ENCODE measurements at places on chromosomes 16 and 17.

- no peak for DNase-seq
Measured at GRCh38 chr17:63698886-63699637, 863 bp downstream of the LIMD2 start.

DNA sequence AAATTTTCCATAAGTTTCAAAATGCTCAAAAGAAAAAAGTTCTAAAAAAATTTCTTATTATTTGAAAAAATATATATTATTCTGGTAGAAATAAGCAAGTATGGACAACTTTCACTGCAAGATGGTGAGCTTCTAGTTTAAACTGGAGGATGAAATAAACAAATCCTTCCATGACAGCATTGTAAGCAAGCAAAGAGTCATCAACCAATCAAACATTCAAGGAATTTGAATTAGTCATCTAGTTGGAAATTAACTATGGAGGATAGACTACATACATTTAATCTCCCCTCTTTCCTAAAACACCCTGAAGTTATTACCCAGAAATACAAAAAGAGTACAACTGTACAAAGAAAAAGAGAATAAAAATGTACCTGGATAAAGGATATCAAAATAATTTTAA lies 51.0 kb upstream of the IRX5 start:
- DNase-seq: no peak

DNA sequence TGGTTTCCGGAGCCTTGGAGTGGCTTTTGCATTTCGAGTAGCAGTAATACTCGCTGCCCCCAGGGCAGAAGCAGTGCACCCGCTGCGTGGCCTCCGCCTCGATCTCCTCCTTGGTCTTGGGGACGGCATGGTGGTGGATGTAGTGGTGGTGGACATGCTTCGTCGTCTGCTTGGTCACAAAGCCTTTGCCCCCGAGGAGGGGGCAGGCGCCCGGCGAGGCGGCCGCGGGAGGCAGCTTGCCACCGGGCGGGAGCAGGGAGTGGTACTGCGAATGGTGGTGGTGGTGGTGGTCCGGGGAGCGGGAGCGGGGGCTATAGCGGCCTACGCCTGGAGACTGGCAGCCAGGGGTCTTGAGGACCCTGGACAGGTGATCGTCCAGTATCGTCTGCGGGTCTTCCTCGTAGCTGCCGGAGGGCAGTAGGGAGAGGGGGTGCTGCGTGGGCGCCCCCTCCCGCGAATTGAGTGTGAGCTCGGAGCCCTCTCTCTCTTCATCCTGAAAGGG lies 24.1 kb downstream of the AXIN2 start:
- DNase-seq: no peak

DNA sequence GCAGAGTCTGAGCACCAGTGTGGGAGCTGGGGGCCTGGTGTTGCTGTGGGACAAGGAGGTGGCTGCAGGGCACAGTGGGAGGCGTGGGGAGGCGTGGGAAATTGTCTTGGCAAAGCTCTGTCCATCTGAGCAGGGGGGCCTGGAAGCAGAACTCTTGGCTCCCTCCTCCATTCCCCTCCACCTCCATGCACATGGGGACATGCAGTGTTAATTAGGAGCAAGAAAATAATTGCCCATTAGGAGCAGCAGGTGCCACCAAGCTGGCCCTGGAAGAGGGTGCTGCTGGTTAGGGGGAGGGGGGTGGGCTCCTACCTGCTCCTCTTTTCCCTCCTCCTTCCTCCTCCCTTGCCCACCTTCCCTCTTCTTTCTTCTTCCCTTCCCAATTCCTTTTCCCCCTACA lies 4.5 kb downstream of the TTYH2 start:
- no peak for DNase-seq

- DNase-seq: no peak
Measured at GRCh38 chr17:80168371-80168770, 1.5 kb upstream of the CARD14 start.

GRCh38 chr17:5913032-5913531 lies 157.1 kb upstream of the WSCD1 start:
- no peak for DNase-seq

DNA sequence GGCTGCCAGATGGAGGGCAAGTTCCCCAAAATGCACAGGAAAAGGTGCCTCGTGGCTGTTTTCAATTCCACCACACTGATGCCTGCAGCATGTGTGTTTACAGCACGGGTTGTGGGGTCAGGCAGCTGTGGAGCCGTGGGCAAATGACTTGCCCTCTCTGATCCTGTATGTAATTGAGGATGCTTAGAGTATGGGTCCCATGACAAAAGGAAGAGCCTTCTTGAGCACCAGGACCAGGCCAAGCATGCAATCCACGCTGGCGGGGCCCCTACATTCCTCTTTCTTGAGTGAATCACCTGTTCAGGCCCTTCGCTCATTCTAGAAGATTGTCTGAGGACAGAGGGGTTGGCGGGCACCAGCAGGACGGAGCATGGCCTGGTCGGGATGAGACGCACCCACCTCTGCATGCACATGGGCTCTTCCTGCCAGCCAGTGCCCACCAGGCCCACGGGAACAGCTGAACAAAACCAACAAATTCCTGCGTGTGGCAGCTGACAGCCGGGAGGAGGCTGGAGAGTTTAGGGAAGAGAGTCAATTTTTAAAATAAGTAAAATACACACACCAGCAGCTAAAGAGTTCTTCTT lies 1.4 kb upstream of the CTRB2 start:
- DNase-seq: no peak

DNA sequence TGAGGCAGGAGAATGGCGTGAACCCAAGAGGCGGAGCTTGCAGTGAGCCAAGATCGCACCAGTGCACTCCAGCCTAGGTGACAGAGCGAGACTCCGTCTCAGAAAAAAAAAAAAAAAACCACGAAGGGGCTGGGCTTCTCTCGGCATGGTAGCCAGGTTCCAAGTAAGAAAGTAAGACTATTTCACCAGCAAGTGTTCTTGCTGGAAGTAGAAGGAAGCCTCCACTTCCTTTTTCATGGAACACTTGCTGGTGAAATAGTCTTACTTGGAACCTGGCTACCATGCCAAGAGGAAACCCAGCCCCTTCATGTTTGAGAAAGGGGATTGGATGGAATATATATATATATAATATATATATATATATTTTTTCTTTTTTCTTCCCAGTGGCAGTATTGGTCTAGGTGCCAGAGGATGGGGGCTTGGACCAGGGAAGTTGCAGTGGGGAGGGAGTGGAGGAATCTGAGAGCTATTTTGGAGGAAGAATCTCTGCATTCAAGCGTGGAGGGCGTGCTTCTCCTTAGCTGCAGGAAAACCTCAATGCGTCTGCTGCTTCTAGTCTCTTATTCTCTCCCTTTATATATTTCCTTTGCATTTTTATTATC lies 7.2 kb upstream of the N4BP1 start:
- DNase-seq: no peak

DNA sequence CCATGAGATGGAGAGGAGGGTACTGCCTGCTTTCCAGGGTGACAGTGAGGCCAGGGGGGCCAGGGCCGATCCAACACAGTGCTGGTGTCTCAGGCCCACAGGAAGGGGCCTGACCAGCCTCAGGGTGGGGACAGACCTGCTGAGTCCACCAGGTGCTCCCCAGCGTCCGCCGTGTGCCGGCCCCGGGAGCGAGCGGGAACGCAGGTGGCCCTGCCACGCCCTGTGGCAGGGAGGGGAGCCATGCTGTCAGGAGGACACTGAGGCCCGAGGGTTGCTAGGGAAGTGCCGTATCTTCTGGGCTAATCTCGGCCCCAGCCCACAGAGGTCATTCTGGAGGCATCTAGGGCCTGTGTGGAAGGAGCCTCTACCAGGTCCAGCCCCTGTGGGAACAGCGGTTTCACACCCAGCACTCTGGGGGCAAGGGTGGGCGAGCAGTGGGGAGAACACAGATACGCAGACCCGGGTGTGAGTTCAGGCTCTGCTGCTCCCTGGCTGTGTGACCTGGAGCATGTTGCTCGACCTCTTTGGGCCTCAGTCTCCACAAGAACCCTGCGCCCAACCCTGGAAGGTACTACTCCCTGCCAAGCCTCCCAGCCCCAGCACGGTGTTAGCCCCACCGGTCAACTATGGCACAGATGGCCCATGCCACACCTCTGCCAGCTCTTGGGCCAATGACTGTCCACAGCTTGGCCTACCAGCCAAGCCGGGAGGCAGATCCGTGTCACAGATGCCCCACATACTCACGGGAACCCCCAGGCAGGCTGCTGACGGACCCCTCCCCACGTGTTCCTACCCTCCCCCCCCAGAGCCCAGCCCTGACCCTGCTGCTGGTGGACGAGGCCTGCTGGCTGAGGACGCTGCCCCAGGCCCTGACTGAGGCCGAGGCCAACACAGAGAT lies 43.9 kb upstream of the ZC3H18 start:
- no peak for DNase-seq

DNA sequence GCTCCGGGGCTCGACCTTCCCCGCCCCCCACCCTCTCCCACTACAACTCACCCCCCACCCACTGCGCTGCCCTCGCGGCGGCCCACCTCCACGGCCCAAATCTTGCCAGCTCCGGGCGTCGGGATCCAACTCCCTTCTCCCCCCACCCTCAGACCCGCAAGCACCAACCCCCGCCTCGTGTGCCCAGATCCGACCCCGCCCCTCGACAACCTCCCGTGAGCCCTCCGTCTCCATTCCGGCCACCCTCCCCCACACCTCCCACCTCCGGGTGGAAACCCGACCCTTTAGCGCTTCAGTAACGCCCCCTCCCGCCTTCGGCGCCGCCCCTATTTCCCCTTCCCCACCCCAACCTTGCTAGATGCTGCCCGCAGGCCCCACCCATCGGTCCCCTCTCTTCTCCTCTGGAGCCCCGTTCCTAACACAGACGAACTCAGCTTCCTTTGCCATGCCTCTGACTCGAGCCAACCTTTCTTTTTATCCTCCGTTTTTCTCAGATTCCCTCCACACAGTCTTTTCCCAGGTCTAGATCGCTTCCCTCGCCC lies 717 bp downstream of the UBE2Z start:
- peak; percentile 85 for DNase-seq

DNA sequence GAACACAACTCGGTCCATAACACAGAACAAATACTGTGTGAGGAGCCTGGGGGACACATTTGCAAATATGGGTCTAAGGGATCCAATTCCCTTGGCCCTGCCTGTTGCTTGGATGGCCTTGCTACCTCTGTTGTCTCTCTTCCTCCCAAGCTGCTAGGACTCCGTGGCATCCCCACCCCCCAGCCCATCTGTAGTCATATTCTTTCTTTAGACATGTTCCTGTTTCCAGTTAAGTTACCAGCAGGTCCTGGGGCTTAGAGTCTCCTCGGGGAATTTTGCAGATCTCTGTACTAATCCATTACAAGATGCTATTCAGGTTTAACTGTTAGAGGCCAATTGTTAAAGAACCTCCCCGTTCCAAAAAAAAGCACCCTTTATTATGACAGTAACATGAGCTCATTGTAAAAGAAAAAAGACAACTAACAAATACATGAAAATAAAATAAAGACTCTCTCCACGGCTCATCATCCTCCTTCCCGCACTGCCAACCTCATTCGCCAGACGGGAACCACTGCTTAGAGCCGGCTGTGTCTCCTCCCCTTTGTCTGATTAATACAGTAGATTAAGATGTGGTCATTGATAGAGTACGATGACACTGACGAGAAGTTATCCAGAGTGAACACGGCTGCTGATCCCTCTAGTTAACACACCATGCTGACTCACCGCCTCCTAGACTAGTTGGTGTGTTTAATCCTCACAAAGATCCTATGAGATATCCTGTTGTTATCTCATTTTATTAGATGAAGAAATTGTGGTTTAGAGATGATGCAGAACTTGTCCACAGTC lies 22.2 kb downstream of the HS3ST4 start:
- DNase-seq: no peak

DNA sequence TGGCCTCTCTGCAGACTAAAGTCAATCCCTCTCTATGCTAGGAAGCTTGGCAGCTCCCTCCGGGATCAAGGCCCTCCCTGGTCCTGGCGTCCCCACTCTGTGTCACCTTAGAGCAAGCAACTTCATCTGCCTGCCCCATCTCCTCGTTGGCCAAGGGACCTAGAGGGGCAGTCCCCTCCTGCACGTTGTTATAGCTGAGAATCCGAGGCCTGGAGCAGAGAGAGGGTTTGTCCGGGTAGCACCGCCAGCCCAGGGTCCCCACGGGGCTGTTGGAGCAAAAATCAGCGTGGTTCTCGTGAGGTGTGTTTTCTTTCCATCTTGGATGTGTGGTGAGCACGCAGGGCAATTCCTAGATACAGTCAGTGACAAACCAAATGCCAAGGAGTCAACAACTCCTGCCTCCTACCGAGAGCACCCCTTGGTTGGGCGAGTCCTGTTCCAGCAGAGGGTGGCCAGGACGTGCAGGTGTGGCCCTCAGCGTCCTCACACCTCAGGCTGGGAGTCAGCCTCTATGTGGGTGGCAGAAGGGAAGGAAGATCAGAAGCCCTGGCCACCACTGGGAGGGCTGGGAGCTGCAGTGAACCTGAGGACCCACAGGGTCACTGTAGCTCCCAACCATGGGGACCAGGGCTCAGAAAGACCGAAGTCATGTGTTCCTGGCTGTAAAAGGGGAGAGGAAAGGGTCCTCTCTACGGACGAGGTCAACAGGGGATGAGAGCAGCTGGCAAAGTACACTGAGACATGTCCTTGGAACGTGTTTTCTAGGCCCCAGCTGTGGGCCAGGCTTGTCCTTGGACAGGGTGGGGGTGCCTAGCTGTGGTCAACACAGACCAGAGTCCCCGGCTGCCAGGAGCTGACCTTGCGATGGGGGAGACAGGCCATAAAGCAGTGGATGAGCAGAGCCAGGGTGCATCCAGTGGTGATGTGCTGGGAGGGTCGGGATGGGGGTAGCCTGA lies 85.6 kb upstream of the CIBAR2 start:
- DNase-seq: no peak

DNA sequence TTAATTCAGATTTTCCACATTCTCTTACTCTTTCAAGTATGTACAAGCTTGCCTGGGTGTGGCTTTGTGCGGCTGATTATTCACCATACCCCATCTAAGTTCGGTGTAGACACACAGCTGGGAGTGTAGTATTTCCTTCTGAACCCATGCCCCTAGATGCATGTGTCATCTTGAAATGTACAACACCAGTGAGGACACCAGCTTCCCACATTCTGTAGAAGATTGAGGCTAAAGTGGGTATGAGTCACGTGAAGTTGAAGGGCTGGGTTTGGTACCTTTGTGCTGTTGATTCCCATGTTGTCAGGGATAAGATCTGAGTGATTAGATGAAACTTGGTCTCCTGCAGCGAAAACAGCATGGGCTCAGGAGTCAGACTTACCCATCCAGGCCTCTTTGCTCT lies 14.6 kb upstream of the DHX8 start:
- DNase-seq: peak; percentile 75

DNA sequence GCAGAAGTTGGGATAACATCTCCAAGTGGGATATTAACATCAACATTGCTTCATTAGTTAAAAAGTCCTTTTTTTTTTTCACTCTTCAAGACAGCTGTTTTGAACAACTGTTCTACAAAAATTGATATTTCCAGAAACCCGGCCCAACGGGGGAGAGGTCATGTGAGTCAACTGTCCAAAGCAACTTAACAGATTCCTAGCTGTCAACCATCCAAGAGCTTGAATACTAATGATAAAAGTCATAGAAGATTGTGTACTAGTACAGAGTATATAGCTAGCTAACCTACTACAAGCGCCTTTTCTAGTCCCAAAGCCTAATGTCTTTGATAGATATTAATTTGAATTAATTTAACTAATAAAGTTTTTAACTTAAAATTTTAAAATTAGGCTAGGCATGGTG lies 172.0 kb downstream of the CYB561 start:
- peak; percentile 87 for DNase-seq

GRCh38 chr16:26735521-26735920 lies 331.2 kb upstream of the C16orf82 start:
- DNase-seq: no peak
